ENCODE measurements at places on chromosomes 3 and 15.

GRCh38 chr3:189307963-189308362 lies 136.2 kb downstream of the TPRG1 start:
- no peak overlapping the region for H3K4me3 ChIP-seq
- H3K36me3 ChIP-seq: no peaks in the 10 kb centered on the region
- H3K4me1 ChIP-seq: peaks cover 8% of the 10 kb centered on the region
- no peak for DNase-seq

GRCh38 chr3:111715911-111716523 lies 120.9 kb upstream of the ZBED2 start:
- no peak overlapping the region for H3K4me3 ChIP-seq
- DNase-seq: peak; percentile 8
- no peaks in the 10 kb centered on the region for H3K27me3 ChIP-seq
- no peak overlapping the region for H3K27ac ChIP-seq
- H3K36me3 ChIP-seq: peaks cover 26% of the 10 kb centered on the region

DNA sequence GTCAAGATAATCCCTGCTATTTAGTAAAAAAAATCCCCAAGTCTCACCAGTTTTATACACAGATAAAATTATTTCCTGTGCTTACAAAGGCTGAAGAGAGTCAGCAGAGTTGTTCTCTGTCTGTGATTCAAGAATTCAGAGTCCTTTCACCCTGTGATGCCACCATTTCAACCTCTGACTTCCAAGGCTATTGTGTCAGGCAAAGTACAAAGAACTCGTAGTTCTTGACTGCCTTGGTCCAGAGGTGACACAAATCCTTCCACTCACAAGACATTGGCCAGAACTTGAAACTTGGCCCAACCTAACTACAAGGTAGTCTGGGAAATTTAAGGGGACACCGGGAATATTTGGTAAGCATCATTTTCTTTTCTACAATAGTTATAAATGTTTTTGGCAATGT lies 34.9 kb upstream of the CMC1 start:
- no peak for DNase-seq
- H3K4me3 ChIP-seq: no peak overlapping the region
- H3K4me1 ChIP-seq: peaks cover 8% of the 10 kb centered on the region
- no peak overlapping the region for H3K27ac ChIP-seq
- H3K27me3 ChIP-seq: no peaks in the 10 kb centered on the region
- H3K36me3 ChIP-seq: no peaks in the 10 kb centered on the region

GRCh38 chr3:69178082-69178481 lies 55.7 kb upstream of the LMOD3 start:
- H3K36me3 ChIP-seq: peaks cover 68% of the 10 kb centered on the region
- H3K4me3 ChIP-seq: no peak overlapping the region
- no peak overlapping the region for H3K27ac ChIP-seq
- H3K27me3 ChIP-seq: no peaks in the 10 kb centered on the region
- DNase-seq: no peak

DNA sequence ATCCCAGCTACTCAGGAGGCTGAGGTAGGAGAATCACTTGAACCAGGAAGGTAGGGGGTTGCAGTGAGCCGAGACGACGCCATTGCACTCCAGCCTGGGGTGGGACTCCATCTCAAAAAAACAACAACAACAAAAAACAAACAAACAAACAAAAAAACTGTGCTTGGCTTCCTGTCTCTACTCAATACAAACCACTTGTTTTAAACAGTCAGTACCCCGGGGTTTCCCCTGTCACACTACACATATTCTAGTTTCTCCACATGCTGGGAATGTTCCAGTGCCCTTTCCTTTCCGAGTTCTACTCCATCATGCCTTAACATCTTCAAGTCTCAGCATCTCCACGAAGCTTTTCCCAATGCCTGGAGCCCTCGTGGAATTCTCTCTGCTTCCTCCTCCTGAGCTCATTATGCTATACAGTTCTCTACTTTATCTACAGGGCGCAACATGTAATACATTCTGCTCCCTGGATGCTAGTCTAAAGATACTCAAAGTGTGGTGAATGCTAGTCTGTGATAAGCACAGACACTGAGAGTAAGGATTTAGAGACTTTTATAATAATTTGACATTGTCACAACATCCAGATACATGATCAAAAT lies 7.8 kb downstream of the EMC3 start:
- H3K27ac ChIP-seq: no peak overlapping the region
- DNase-seq: no peak
- no peak overlapping the region for H3K4me3 ChIP-seq
- H3K36me3 ChIP-seq: peaks cover 66% of the 10 kb centered on the region
- H3K27me3 ChIP-seq: no peaks in the 10 kb centered on the region

GRCh38 chr15:38424101-38424552 lies 29.8 kb upstream of the FAM98B start:
- no peaks in the 10 kb centered on the region for H3K4me1 ChIP-seq
- no peak overlapping the region for H3K27ac ChIP-seq
- no peaks in the 10 kb centered on the region for H3K27me3 ChIP-seq
- DNase-seq: no peak
- no peaks in the 10 kb centered on the region for H3K36me3 ChIP-seq

DNA sequence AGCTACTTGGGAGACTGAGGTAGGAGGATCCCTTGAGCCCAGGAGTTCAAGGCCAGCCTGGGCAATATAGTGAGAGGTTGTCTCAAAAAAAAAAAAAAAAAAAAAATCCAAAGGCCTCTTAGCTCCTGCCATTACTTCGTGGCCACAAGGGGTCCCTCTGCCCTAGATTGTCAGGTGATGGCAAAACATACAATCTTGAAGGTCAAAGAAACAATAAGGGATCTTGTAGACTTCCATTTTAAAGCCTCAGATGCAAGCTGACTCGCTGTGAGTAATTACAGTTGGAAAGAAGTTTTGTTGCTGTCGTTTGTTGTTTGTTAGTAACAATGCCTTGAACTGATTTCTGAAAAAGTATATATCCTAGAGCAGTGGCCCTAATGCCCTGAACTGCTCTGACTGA lies 55.9 kb upstream of the PLCL2 start:
- DNase-seq: peak; percentile 45
- no peaks in the 10 kb centered on the region for H3K36me3 ChIP-seq
- no peak overlapping the region for H3K4me3 ChIP-seq

GRCh38 chr3:14511623-14512280 lies 28.4 kb downstream of the GRIP2 start:
- DNase-seq: peak; percentile 24
- no peak overlapping the region for H3K4me3 ChIP-seq
- no peak overlapping the region for H3K27ac ChIP-seq
- H3K4me1 ChIP-seq: peaks cover 5% of the 10 kb centered on the region
- H3K27me3 ChIP-seq: no peaks in the 10 kb centered on the region

- H3K4me1 ChIP-seq: no peaks in the 10 kb centered on the region
- no peak overlapping the region for H3K4me3 ChIP-seq
- H3K36me3 ChIP-seq: no peaks in the 10 kb centered on the region
- H3K27ac ChIP-seq: no peak overlapping the region
Observed at GRCh38 chr15:58276924-58277323, 138.7 kb downstream of the AQP9 start.

GRCh38 chr3:291646-292436 lies 95.3 kb downstream of the CHL1 start:
- no peaks in the 10 kb centered on the region for H3K36me3 ChIP-seq
- DNase-seq: no peak
- H3K27ac ChIP-seq: no peak overlapping the region
- H3K4me1 ChIP-seq: no peaks in the 10 kb centered on the region

DNA sequence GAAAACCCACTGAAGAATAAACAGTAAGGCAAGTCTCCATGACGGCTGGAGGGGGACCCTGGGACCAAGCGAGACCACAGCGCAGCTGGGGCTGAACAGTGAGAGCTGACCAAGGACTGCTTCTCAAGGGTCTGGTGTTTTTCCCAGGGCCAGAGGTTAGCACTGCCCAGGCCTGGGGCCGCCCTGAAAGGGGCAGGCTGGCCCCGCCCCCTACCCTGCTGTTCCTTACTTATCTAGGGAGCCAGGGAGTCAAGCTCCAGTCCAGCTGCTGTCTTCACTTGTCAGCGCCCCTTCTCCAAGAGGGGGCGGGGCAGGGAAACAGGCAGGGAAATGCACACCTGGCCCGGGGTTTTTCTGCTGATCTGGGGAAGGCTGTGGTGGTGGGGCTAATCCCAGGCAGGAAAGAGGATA lies 51.6 kb upstream of the HACD2 start:
- no peaks in the 10 kb centered on the region for H3K4me1 ChIP-seq
- no peak overlapping the region for H3K27ac ChIP-seq
- no peaks in the 10 kb centered on the region for H3K36me3 ChIP-seq

GRCh38 chr15:44666210-44667038 lies 3.0 kb upstream of the SPG11 start:
- peak overlapping the region; percentile 28 for H3K4me3 ChIP-seq
- no peak for DNase-seq
- H3K4me1 ChIP-seq: peaks cover 88% of the 10 kb centered on the region
- no peaks in the 10 kb centered on the region for H3K36me3 ChIP-seq
- no peaks in the 10 kb centered on the region for H3K27me3 ChIP-seq

DNA sequence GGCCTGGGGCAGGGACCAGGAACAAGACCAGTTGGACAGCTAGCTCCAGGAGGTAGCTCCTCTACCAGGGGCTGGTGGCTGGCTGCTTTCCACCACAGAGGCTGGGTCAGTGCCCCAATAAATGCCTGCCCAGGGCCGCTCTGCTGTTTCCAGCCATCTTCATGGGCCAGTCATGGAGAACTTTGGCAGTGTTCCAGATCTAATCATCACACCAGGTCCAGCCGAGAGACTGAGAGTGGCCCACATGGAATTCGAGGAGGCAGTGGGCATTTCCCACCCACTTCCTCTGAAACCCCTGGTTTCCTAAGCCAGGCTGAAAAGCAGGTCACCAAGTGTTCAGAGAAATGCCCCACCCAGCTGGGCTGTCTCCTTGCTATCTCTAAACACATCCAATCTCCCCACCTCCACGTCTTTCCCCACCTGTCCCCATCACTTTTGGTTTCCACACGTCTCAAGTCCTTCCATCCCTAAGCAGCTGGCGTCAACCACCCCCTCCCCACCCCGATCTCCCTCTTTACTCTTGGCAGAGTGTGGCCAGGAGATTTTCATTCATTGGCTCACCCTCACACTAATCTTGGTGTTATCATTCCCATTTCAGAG lies 190.0 kb upstream of the LINGO1 start:
- H3K36me3 ChIP-seq: no peaks in the 10 kb centered on the region
- no peaks in the 10 kb centered on the region for H3K4me1 ChIP-seq
- no peak overlapping the region for H3K27ac ChIP-seq
- H3K27me3 ChIP-seq: peaks cover 22% of the 10 kb centered on the region
- no peak for DNase-seq

GRCh38 chr3:52046902-52047239 lies 9.5 kb downstream of the DUSP7 start:
- H3K36me3 ChIP-seq: peaks cover 44% of the 10 kb centered on the region
- no peak for DNase-seq
- H3K27ac ChIP-seq: no peak overlapping the region

GRCh38 chr15:67043939-67044771 lies 21.2 kb upstream of the SMAD3 start:
- DNase-seq: no peak
- H3K4me3 ChIP-seq: no peak overlapping the region
- H3K27ac ChIP-seq: no peak overlapping the region
- no peaks in the 10 kb centered on the region for H3K27me3 ChIP-seq
- peaks cover 28% of the 10 kb centered on the region for H3K4me1 ChIP-seq

- H3K4me1 ChIP-seq: no peaks in the 10 kb centered on the region
- DNase-seq: no peak
- no peaks in the 10 kb centered on the region for H3K36me3 ChIP-seq
- H3K27me3 ChIP-seq: no peaks in the 10 kb centered on the region
- no peak overlapping the region for H3K27ac ChIP-seq
Observed at GRCh38 chr3:181868576-181869082, 156.9 kb downstream of the SOX2 start.

GRCh38 chr15:100869151-100869999 lies 10.3 kb upstream of the ALDH1A3 start:
- DNase-seq: no peak
- no peak overlapping the region for H3K27ac ChIP-seq
- no peak overlapping the region for H3K4me3 ChIP-seq
- no peaks in the 10 kb centered on the region for H3K4me1 ChIP-seq

GRCh38 chr15:41935566-41936020 lies 36.8 kb downstream of the EHD4 start:
- H3K4me1 ChIP-seq: peaks cover 65% of the 10 kb centered on the region
- peak overlapping the region; percentile 97 for H3K27ac ChIP-seq
- H3K27me3 ChIP-seq: no peaks in the 10 kb centered on the region

DNA sequence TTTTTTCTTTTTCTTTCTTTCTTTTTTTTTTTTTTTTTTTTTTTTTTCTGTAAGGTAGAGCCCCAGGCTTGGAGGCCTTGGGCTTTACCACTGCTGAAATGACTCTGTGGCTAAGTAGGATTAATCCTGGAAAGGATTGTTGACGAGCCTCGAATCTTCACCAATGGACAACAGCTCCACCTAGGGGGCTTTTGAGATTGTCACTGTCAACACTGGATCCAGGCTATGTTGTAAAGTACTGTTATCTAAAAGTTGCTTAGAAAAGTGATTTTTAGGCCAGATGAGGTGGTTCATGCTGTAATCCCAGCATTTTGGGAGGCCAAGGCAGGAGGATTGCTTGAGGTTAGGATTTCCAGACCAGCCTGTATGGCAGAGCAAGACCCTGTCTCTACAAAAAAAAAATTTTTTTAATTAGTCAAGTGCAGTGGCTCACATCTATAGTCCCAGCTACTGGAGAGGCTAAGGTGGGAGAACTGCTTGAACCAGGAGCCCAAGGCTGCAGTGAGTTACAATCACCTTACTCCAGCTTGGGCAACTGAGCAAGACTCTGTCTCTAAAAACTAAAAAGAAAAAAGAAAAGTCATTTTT lies 41.6 kb downstream of the KLHL18 start:
- DNase-seq: peak; percentile 75
- peaks cover 68% of the 10 kb centered on the region for H3K36me3 ChIP-seq
- no peak overlapping the region for H3K27ac ChIP-seq

- no peak overlapping the region for H3K4me3 ChIP-seq
- H3K4me1 ChIP-seq: peaks cover 12% of the 10 kb centered on the region
- H3K36me3 ChIP-seq: no peaks in the 10 kb centered on the region
- DNase-seq: no peak
- H3K27me3 ChIP-seq: no peaks in the 10 kb centered on the region
Observed at GRCh38 chr3:72628065-72628464, 220.2 kb downstream of the SHQ1 start.

GRCh38 chr3:18087988-18088387 lies 337.2 kb downstream of the SATB1 start:
- H3K27me3 ChIP-seq: no peaks in the 10 kb centered on the region
- H3K27ac ChIP-seq: no peak overlapping the region
- no peaks in the 10 kb centered on the region for H3K4me1 ChIP-seq
- DNase-seq: no peak
- no peak overlapping the region for H3K4me3 ChIP-seq
- no peaks in the 10 kb centered on the region for H3K36me3 ChIP-seq

DNA sequence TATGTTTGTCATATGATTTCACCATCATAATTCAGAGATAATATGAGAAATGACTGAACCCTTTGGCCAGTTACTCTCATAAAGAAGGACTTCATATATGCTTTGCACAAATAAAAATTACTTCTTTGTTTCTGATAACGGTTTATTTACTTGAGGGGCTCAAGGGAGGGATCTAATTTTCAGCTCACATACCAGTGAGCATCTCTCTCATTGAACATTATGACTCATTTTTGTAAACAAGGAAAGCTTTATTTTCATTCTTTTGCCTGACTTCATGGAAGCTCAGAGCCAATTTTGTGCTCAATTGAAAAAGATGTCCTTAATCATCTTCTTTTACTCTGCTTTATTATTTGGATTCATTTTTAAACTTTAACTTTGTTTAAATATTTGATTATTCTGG lies 5.8 kb downstream of the NLGN1 start:
- no peaks in the 10 kb centered on the region for H3K4me1 ChIP-seq
- H3K27ac ChIP-seq: no peak overlapping the region
- no peaks in the 10 kb centered on the region for H3K36me3 ChIP-seq
- H3K4me3 ChIP-seq: no peak overlapping the region
- peaks cover 12% of the 10 kb centered on the region for H3K27me3 ChIP-seq
